Psoas muscle (tissue), 8 donors: ENCODE measurements at places on chromosomes 5 and 9. TPM values are rescaled to one million over a fixed set of nuclear protein-coding genes. Genes with fewer than 3 reads are reported as not detected.
A peak's percentile ranks its signal among the peaks of the same experiment; 100 is the strongest.

GRCh38 chr9:37447111-37447510, 18.1 kb downstream of the ZBTB5 start:
- no peak overlapping the region for H3K4me3 ChIP-seq
- no peaks in the 10 kb centered on the region for H3K36me3 ChIP-seq
- no peak overlapping the region for H3K27ac ChIP-seq
- no peaks in the 10 kb centered on the region for H3K4me1 ChIP-seq
- no peaks in the 10 kb centered on the region for H3K27me3 ChIP-seq

DNA sequence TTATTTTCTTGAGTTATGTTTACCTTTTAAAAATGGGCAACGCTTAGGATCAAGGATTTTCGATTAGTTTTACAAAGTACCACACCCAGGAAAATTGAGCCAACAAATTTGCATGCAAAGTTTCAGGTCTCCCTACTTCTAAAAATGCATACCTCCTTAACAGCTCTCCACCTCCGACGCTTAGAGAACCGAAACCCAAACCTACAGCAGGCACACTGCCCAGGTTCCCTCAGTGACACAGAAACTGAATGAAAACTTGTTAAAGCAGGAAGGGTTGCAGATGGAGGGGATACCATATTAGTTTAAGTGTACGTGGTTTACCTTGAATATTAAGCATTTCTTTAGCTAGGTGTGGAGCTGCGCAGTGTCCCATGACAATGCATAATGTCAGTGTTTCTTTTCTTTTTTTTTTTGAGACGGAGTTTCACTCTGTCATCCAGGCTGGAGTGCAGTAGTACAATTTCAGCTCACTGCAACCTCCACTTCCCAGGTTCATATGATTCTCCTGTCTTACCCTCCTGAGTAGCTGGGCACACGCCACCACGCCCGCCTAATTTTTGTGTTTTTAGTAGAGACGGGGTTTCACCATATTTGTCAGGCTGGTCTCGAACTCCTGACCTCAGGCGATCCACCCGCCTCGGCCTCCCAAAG, 1.6 kb upstream of the SUB1 start:
- no peak overlapping the region for H3K4me3 ChIP-seq
- DNase-seq: no peak
- no peak overlapping the region for H3K27ac ChIP-seq
- H3K27me3 ChIP-seq: no peaks in the 10 kb centered on the region
- H3K4me1 ChIP-seq: peaks cover 13% of the 10 kb centered on the region

DNA sequence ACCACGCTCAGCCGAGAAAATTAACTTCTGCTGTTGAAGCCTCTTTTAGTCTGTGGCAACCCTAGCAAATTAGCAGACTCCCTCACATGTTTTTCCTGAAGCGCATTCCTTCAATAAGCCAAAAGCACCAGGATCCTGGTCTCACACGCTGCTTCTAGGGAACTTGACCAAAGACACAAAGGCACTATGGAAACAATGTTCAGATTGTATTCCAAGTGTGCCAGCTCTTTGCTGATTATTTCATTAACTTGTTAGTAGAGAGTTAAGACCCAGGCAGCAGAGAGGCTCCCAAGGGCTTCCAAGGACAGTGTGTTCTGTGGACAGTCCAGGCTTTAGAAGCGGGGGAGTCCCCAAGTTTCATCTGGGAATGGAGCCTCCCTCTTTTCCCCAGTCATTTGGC, 94.4 kb upstream of the BASP1 start:
- H3K27me3 ChIP-seq: no peaks in the 10 kb centered on the region
- no peak overlapping the region for H3K27ac ChIP-seq
- H3K4me1 ChIP-seq: no peaks in the 10 kb centered on the region
- DNase-seq: no peak

The SLC36A3 gene
- not detected for total RNA-seq

DNA sequence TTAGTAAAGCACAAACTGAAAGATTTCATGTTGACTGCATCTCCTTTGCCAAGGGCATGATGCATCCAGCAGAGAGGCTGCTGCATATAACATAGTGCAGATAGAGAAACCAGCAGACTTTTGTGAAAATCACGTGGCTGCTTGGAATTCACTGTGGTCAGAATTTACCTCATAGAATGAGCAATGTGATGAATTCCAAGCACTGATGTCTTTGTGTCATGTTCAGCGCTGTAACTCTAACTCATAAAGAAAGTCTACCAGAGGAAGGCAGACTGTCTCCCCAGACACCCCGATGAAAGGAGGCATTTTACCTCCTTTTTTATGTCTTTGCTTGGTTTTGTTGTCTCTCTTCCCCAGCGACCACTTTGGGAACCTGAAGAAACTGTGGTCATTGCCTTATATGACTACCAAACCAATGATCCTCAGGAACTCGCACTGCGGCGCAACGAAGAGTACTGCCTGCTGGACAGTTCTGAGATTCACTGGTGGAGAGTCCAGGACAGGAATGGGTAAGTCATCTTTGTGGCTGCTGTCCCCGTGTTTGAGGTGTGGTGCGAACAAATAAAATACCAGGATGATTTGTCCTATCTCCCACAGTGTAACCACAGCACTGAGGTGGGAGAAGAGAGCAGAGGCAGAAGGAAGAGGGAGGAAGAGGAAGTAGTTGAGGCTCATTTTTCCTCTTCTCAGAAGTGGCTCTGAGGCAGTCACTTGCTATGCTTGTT, 42.0 kb downstream of the ITK start:
- no peak overlapping the region for H3K4me3 ChIP-seq
- no peak overlapping the region for H3K27ac ChIP-seq
- no peaks in the 10 kb centered on the region for H3K4me1 ChIP-seq
- DNase-seq: no peak
- no peaks in the 10 kb centered on the region for H3K27me3 ChIP-seq

The SPATA31E1 gene
- not detected for total RNA-seq

GRCh38 chr5:76592692-76593091, 30.5 kb downstream of the F2RL2 start:
- H3K27ac ChIP-seq: no peak overlapping the region
- no peaks in the 10 kb centered on the region for H3K36me3 ChIP-seq
- H3K27me3 ChIP-seq: no peaks in the 10 kb centered on the region
- DNase-seq: no peak

DNA sequence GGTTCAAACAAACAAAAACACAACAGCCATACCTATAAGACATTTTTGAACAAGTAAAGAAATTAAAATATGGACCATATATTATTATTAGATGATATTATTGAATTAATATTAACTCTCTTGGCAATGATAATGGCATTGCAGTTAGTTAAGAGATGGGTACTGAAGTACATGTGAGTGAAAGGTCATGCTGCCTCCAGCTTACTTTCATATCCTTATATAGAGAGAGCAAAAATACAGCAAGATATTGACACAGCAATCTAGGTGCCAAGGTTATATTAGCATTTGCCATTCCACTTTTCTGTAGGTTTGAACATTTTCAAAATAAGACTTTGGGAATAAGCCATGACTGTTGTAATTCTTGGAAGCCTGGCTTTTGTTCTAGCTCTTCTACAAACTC, 6.1 kb downstream of the TNFSF8 start:
- no peaks in the 10 kb centered on the region for H3K36me3 ChIP-seq
- no peak overlapping the region for H3K4me3 ChIP-seq
- H3K4me1 ChIP-seq: no peaks in the 10 kb centered on the region
- H3K27me3 ChIP-seq: no peaks in the 10 kb centered on the region
- DNase-seq: no peak

The IL13 gene
- total RNA-seq: not detected

The CCNI2 gene
- not detected for total RNA-seq

The AGXT2 gene
- total RNA-seq: not detected

- DNase-seq: no peak
- H3K4me1 ChIP-seq: no peaks in the 10 kb centered on the region
- no peaks in the 10 kb centered on the region for H3K27me3 ChIP-seq
- H3K36me3 ChIP-seq: no peaks in the 10 kb centered on the region
- no peak overlapping the region for H3K4me3 ChIP-seq
- no peak overlapping the region for H3K27ac ChIP-seq
These were observed 115.1 kb upstream of the DAP start for GRCh38 chr5:10876006-10876744.

DNA sequence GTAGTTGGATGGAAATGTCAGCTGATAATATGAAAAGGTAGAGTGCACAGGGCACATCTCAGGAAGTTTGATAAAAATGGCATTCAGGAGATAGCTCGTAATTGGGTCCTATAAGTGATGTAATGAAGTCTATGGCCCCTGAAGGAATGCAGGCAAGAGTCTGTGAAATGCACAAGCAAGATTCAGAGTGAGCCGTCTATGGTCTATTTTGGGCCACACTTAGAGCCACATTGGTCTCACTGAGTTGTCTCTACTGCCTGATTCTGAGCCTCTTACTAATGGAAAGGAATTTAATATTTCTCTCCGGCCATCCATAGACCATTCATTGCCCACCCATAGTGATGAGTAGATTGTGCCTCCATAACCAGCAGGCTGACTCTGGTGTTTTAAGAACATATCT, 111.3 kb upstream of the KCNN2 start:
- DNase-seq: no peak
- no peaks in the 10 kb centered on the region for H3K36me3 ChIP-seq
- H3K4me1 ChIP-seq: no peaks in the 10 kb centered on the region
- H3K27ac ChIP-seq: no peak overlapping the region
- H3K4me3 ChIP-seq: no peak overlapping the region

DNA sequence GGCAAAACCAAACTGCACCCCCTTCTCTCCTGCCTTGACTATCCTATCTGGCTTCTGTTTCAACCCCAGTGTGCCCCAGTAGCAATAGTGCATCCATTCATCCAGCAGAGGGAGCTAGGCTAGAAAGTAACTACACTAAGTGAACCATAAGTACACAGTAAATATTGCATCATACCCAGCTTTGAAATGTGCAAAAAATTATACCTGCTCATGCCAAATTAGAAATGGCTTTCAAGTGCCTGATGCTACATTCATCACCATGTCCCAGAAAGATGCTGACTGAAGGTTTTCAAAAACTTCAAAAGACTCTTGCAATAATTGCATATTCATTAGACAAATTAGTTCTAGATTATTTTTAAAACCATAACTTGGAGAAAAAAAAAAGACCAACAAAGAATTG, 153.5 kb downstream of the PRELID2 start:
- H3K27me3 ChIP-seq: no peaks in the 10 kb centered on the region
- H3K4me1 ChIP-seq: peaks cover 8% of the 10 kb centered on the region
- H3K27ac ChIP-seq: no peak overlapping the region
- no peak overlapping the region for H3K4me3 ChIP-seq
- H3K36me3 ChIP-seq: no peaks in the 10 kb centered on the region

GRCh38 chr9:122609804-122610203, 4.7 kb upstream of the OR1Q1 start:
- no peaks in the 10 kb centered on the region for H3K27me3 ChIP-seq
- H3K4me3 ChIP-seq: no peak overlapping the region
- no peaks in the 10 kb centered on the region for H3K36me3 ChIP-seq
- H3K4me1 ChIP-seq: no peaks in the 10 kb centered on the region
- no peak for DNase-seq

GRCh38 chr5:15573590-15573989, 73.6 kb downstream of the FBXL7 start:
- H3K4me3 ChIP-seq: no peak overlapping the region
- H3K27me3 ChIP-seq: no peaks in the 10 kb centered on the region
- H3K27ac ChIP-seq: no peak overlapping the region
- no peaks in the 10 kb centered on the region for H3K4me1 ChIP-seq

The FBP1 gene
- total RNA-seq: 1.4 TPM

GRCh38 chr5:169695919-169696490, 58.9 kb downstream of the DOCK2 start:
- H3K27ac ChIP-seq: no peak overlapping the region
- H3K36me3 ChIP-seq: no peaks in the 10 kb centered on the region
- DNase-seq: no peak
- H3K27me3 ChIP-seq: no peaks in the 10 kb centered on the region

The FOXD1 gene
- 0.36 TPM for total RNA-seq

The CREB3 gene
- 16.1 TPM for total RNA-seq

DNA sequence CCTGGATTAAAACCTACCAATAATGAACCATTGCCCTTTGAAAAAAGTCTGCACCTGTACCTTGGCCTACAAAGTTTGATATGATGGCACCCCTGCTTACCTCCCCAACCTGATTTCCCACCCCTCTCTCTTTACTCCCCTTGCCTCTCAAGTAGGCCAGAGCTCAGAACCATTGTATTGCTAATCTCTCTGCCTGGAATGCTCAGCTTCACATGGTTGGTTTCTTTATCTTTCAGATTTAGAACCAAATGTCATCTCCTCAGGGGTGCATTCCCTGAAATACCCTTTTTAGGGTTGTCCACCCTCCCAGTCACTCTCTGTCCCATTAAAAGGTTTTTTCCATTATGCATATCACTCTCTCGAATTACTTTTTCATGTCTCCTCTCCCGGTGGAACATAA, 116.6 kb upstream of the VCAN start:
- H3K4me3 ChIP-seq: no peak overlapping the region
- H3K27me3 ChIP-seq: no peaks in the 10 kb centered on the region
- DNase-seq: no peak
- H3K27ac ChIP-seq: no peak overlapping the region
- no peaks in the 10 kb centered on the region for H3K4me1 ChIP-seq

The PRSS3 gene
- 0.30 TPM for total RNA-seq

- H3K4me3 ChIP-seq: no peak overlapping the region
- H3K36me3 ChIP-seq: no peaks in the 10 kb centered on the region
- no peak overlapping the region for H3K27ac ChIP-seq
- no peaks in the 10 kb centered on the region for H3K4me1 ChIP-seq
- H3K27me3 ChIP-seq: no peaks in the 10 kb centered on the region
These were observed 1858.6 kb upstream of the CDH9 start for GRCh38 chr5:28896949-28897348.

DNA sequence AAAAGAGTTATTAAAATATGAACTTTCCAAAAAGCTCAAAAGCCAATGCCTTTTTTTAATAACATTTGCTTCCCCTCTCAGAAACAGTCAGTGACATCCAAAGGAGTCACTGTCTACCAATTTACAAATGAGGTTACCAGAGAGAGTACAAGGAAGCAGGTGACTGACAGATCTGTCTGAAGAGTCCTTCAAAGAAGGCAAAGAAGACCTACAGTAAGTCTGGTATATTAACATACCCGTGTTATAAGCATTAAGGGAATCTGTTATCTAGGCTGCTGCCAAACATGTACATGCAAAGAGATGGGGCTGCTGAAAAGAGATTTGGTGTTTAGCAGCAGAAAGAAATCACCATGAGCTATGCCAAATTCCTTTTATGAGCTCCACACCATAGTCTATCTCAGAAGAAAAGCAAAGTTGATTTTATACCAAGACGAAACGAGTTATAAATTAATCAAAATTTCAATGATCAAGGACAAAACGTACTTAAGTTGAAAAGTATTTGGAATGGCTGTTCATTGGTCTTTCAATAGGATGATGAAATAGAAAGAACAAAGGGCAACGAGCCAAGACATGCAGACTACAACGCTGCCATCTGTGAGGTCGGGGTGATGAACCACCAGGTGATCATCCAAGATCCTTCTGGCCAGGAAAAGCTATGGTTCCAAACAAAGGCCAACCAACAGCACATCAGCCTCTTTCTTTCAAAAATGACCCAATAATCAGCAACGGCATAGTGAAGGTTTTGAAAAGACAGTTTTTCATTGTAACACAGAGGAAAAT, 8.1 kb downstream of the PRELID2 start:
- no peak overlapping the region for H3K4me3 ChIP-seq
- H3K27ac ChIP-seq: no peak overlapping the region
- no peaks in the 10 kb centered on the region for H3K27me3 ChIP-seq
- no peaks in the 10 kb centered on the region for H3K4me1 ChIP-seq

The HRH2 gene
- 1.3 TPM for total RNA-seq

- H3K27me3 ChIP-seq: no peaks in the 10 kb centered on the region
- peak overlapping the region; percentile 98 for H3K27ac ChIP-seq
- H3K4me1 ChIP-seq: peaks cover 38% of the 10 kb centered on the region
- peak overlapping the region; percentile 96 for H3K4me3 ChIP-seq
These were observed 1.0 kb upstream of the FBXW11 start for GRCh38 chr5:172007175-172008110.

- H3K4me3 ChIP-seq: no peak overlapping the region
- no peaks in the 10 kb centered on the region for H3K27me3 ChIP-seq
- H3K36me3 ChIP-seq: no peaks in the 10 kb centered on the region
- no peak overlapping the region for H3K27ac ChIP-seq
- no peak for DNase-seq
These were observed 114.9 kb downstream of the NMUR2 start for GRCh38 chr5:152290181-152290580.
